ENCODE measurements at places on chromosomes 7 and 10. TPM values are rescaled to one million over a fixed set of nuclear protein-coding genes. Genes with fewer than 3 reads are reported as not detected.

DNA sequence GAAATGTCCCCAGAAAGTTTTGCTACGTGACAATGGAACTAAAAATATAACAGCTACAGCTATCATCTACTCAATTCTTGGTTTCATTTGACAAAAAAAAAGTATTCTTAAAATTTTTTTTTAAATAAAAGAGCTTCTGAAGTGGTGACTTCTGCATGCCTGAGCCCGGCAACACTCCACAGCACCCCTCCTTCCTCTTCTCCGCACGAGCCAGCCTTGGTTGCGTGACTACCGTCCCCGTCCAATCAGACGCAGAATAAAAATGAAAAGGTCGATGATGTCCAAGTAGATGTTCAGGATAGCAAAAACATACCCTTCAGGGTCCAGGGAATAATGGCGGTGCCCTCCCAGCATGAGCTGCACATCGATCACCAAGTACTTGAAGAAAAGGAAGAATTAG is 34.5 kb upstream of the GATAD1 start:
- H3K36me3 ChIP-seq, result no peaks in the 10 kb centered on the region
- DNase-seq, result no peak
- no peak overlapping the region for H3K27ac ChIP-seq
- H3K4me3 ChIP-seq, result no peak overlapping the region

The FOXI2 gene
- total RNA-seq, result 1.3 TPM

The TET1 gene
- total RNA-seq, result 60.5 TPM

- H3K27ac ChIP-seq, result no peak overlapping the region
- peaks cover 71% of the 10 kb centered on the region for H3K27me3 ChIP-seq
- H3K36me3 ChIP-seq, result no peaks in the 10 kb centered on the region
- no peak for DNase-seq
- H3K4me1 ChIP-seq, result peaks cover 6% of the 10 kb centered on the region
- no peak overlapping the region for H3K4me3 ChIP-seq
Measured at GRCh38 chr7:11835260-11835659, 3.3 kb upstream of the THSD7A start.

Data from endodermal cell (in vitro differentiated cells).